ENCODE measurements at places on chromosomes 2 and 18. TPM values are rescaled to one million over a fixed set of nuclear protein-coding genes. Genes with fewer than 3 reads are reported as not detected.

The LCT gene
- not detected for total RNA-seq

The GNLY gene
- total RNA-seq: 76.1 TPM

The ANKRD23 gene
- 9.3 TPM for total RNA-seq

The DYNAP gene
- total RNA-seq: 2.2 TPM

The POTEC gene
- total RNA-seq: not detected

The HOXD13 gene
- not detected for total RNA-seq

DNA sequence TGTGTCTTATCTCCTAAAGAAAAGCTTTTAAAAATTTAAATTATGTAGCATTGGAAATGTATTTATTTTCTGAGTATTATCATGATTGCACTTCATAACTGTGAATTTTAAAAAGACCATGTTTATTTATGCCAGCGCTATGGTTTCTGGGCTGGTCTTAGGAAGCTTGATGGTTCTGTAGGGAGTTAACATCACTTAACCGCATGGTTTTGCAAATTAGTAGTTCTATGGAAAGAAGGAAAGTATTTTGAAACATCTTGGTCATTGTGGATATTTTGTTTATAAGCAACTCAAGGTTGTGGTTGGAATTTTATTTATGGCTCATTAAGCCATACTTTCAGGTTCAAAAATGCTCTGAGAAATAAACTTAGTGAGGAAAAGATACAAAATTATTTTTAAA is 549.4 kb downstream of the STK39 start:
- DNase-seq: no peak

GRCh38 chr2:165008730-165009315 is 53.5 kb upstream of the SLC38A11 start:
- DNase-seq: no peak

- peak; percentile 70 for DNase-seq
These were observed 60.7 kb upstream of the ASAP2 start for GRCh38 chr2:9145752-9146430.

Data from spleen (tissue), 13 donors.